SW480 (cell line): ENCODE measurements at places on chromosomes 11 and 22.

- DNase-seq: no peak
These were observed 311.5 kb downstream of the NTM start for GRCh38 chr11:131681920-131682319.

- DNase-seq: peak; percentile 53
These were observed 21.8 kb downstream of the NF2 start for GRCh38 chr22:29625090-29625825.

GRCh38 chr11:117465236-117465997 is 137.8 kb downstream of the CEP164 start:
- DNase-seq: no peak

- DNase-seq: no peak
These were observed 34.3 kb downstream of the USP28 start for GRCh38 chr11:113840932-113841664.

DNA sequence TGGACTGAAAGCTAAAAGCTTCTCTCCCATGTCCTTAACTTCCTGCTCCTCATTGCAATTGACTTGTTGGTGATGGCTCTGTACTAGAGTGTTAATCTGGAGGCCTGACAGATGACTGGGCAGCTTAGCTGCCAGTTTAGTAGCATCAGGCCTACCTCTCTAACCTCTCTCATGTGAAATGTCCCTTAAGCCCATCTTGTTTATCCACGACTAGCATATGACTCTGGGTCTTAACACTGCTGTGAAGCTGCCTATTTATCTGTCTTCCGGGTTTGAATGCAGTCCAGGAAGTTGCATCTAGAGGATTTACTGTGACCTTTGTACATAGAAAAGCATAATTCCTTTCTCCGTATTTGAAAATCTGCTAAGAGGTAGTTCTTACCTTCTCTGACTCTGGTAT is 85.3 kb upstream of the HORMAD2 start:
- DNase-seq: peak; percentile 23
